ENCODE measurements at places on chromosomes 6 and 20.

- no peak for DNase-seq
These were observed 48.3 kb upstream of the KIF16B start for GRCh38 chr20:16621435-16622141.

DNA sequence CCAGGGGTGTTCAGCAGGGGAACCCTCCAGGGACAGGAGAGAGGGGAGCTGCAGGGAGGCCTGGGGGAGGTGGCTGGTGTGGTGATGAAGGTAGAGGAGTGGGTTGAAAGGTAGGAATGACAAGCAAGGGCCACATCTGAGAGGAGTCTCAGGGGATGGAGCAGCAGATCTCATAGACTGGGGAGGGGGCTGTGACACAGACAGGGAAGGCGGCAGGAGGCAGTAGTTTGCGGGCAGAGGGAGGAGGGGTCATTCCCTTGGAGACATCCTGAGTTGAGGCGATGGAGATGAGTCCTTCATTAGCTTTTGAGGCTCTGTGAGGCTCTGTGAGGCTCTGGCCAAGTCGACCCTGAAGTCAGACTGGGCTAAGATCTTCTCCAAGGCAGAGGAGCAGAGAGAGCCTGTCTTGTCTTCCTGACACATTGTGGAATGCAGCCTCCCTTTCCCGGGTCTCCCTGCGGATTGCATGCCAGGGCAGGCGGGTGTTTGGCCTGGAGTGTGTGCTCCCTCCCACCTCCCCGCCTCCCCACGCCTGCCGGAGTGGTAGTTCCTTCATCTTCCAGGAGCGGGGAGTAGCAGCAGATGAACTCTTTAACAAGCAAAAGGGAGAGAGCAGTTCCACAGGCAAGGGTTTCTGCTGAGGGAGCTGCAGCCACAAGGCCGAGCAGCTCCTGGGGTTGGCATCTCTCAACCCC lies 34.3 kb upstream of the MLN start:
- DNase-seq = no peak

DNA sequence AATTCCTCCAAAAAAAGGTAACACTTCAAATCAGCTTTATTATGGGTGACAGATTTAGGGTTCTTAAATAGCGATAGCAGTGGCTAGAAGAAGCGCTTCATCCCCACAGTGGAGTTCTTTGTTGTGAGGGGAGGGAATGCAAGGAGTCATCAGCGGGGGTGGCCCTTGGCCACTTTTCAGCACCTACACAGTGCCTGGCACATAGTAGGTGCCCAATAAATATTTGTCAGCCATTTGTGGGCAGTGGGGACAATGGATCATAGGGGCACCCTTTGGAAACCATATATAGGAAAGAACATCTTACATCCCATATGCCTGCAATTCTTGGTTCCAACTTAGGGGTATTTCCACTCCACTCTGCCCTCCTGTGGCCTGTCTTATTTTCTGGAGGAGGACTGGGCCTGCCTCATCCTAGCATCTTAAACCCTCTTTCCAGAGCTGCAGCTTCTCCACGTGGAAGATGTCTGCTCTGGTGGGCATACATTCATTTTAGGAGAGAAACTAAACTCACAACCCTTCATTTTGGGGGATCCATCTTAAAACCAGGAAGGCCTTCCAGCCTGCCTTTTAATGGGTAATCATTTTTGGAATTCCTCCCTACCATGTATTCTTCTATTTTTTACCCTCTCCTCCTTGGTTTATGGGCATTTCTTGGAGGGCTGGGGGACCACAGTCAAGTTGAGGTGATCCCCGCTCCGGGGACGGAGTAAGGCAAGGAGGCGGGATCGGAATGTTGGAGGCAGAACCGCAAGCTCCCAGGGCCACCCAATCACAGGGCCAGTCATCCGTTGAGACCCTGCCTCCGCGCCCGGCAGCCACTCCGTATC lies 2.6 kb upstream of the GPSM3 start:
- DNase-seq = peak; percentile 65

GRCh38 chr6:107114926-107115694 lies at the start of gene BEND3:
TSS of gene BEND3 (minus strand) at chr6:107115515. CDS start at chr6:107099285, 16,230 bp downstream.
- DNase-seq = peak; percentile 24

GRCh38 chr6:32971581-32972352 lies 3.4 kb downstream of the BRD2 start:
- peak; percentile 100 for DNase-seq

DNA sequence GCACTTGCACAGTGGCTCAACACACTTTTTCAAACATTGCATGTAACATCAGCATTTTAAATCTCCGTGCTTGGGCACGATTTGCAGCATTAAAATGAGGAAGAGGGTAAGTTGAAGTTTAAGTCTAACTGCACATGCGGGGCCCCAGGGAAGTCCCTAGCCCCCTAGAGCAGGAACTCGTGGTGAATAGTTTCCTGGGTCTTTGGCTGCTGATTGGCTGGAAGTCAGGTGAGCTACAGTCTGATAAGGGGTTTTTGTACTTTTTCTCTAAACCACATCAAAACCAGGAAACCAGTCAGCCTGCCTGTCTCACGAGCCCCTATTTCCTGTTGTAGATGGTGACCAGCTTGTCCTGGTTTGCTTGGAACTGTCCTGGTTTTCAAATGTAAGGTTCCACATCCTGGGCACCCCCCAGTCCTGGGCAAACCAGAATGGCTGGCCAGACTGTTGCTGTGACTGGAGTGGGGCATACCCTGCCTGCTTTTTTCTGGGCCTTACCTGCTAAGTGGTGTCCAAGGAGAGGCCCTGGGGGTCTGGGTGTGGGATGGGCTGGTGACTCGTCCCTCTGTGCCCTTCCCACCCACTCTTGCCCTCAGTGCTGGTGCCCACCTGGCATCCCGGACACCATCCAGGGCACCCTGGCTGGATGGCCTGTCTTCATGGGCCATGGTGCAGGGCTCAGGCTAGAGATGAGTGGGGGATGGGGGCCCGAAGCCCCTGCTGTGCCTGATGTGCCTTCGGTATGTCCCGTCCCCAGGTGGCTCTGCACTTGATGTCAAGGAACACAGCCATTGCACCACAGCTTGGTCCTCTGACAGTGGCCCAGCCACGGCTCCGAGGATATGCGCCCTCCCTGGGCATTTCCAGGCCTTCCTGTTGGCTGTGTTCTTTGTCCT lies 31.8 kb downstream of the SUN5 start:
- no peak for DNase-seq

DNA sequence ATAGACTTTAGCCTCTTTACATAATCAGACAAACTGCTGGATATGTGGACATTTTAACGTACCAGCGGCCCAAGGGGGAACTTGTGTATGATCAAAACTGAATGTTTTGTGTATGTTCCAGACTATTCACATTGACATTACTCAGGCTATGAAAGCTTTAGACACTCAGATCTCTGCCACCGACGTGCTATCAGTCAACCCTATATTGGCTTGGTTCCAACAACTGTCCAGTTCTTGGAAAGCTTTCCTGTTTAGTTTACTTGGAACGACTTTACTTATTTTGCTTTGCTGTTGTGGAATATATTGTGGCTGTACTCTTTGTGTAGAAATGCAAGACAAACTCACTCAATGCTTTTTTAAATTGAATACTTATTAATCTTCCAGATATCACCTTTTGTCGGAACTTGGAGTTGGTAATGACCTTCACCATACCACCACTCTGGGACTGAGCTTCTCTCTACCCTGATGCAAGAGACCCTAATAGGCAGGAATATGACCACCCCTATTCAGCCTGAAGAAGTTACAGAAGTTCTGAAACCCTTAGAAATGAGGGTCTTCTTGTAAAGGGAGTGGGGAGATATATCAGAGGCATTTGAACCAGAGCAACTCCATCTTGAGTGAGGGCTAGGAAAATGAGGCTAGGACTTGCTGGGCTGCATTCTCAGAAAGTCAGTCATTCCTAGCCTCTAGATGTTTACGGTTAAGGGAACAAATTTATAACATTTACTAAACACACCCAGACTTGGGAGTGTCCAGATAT lies 49.0 kb upstream of the PAX1 start:
- no peak for DNase-seq

DNA sequence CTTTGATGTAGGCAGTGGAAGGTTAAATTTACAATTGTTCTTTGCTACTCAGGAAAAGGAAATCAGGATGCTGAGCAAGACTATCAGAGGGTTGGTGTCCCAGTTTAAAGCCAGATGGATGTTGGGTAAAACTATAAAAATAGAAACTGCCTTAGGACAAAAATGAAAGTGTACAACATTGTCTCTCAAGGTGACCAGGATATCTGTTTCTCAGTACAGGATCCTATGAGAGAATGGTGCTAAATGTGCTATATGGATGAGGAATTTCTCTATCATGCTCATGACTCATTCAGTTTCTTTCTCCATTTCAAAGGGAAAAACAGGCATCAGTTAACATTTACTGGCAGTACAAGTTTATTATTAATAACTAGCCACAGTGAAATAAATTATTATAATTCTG lies 534.2 kb upstream of the GJE1 start:
- DNase-seq = no peak

GRCh38 chr6:39128106-39128505 lies 13.1 kb upstream of the SAYSD1 start:
- DNase-seq = no peak

DNA sequence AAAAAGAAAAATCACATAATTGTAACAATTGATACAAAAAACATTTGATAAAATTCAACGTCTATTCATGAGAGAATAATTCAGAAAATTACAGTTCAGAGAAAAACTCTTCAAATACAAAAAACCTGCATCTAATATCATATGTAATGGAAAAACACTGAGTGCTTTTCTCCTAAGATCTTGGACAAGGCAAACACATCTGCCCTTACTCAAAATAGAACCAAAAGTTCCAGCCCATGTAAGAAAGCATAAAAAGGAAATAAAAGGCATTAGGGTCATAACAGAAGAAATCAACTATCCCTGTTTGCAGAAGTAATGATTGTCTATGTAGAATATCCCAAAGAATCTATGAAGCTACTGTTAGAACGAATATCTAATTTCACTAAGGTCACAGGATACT lies 721.4 kb downstream of the RFPL4B start:
- DNase-seq = no peak

DNA sequence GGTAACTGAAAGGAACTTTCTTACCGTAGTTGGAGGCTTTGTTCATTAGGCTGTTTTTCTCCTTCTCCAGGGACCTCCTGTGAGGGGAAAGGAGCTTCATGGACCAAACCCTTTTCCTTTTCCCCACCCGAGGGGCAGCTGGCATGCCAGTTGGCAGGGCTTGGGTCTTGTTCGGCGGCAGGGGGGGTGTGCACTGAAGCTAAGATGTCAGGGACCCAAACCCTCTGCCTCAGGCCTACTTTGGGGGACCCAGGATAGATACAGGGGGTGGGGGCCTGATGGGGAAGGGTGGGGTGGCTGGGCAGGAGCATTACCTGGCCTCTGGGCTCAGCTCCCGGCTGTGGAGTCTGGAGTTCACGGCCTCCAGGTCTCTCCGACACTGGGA lies 14.9 kb downstream of the CCDC167 start:
- no peak for DNase-seq

- no peak for DNase-seq
These were observed 14.4 kb downstream of the ABHD12 start for GRCh38 chr20:25376236-25376635.

DNA sequence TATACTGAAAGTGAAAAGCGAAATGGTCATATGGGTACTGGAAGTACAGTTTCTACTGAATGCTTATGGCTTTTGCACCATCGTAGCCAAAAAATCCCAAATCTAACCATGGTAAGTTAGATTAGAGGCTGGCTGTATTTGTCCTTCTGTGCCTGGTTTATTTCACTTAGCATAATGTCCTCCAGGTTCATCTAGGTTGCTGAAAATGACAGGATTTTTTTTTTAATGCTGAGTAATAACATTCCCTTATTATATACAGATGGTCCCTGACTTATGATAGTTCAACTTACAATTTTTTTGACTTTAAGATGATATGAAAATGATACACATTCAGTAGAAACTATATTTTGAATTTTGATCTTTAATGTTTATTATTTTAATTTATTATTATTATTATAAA lies 7.6 kb downstream of the MYCT1 start:
- no peak for DNase-seq

DNA sequence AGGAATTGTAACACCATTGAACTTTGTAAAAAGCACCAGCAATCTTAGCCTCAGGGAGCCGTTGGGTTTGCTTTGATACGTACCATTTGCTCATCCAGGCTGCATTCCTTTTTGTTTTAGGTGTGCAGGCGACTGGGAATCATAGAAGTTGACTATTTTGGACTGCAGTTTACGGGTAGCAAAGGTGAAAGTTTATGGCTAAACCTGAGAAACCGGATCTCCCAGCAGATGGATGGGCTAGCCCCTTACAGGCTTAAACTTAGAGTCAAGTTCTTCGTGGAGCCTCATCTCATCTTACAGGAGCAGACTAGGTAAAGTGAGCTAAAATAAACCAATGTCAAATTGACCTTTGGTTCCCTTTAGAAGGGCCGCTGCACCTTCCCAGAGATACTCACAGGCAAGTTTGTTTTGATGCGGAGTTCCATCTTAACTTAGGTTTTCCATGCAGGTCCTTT lies 1.6 kb downstream of the MYLIP start:
- no peak for DNase-seq

DNA sequence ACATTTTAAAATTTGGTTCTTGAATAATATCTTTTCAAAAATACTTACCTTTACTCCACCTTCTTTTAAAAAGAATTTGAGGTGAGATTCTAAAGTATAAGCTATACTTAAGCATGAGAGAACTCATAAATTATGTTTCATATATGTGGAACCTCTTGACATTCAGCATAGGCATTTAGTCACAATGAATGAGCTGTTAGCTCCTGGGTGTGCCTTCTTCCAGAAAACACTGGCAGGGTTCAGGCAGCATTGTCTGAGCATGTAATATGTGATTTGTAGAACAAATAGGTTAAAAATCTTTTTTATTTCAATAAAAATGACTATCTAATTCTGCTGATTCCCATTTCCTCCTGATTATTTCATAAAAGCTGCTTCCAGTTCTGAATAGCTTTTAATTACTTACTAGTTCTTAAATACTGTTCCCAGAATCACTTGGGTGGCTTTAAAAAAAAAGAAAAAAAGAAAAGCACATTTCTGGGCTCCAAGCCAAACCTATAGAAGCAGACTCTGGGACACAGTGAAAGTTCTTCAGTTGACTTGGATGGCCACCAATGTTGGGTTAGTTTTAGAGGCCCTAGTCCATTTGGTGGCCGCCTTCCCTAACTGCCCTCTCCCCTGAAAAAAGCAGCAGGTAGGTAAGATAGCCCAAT lies 20.2 kb downstream of the RNF8 start:
- DNase-seq = no peak

- DNase-seq = no peak
These were observed 134.9 kb downstream of the BCAS1 start for GRCh38 chr20:53935344-53936084.

DNA sequence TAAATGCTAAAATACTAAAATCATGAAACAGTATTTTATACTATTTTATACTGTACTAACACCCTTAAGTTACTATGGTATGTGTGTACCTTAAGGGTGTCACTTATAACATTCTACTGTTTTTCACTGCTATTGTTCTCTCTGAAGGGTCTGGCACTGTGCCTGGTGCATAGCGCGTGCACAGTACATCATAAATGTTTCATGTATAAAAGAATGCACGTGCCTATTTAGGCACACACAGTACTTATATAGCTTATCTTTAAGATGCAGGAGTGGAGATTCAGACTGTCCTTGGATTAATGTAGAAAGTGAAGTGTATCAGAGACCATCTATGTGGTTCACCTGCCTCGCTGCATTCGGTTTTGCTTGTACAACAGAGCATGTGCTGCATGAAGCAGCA lies 64.0 kb upstream of the SGK1 start:
- no peak for DNase-seq
